ENCODE measurements at places on chromosomes 6 and 20.

DNA sequence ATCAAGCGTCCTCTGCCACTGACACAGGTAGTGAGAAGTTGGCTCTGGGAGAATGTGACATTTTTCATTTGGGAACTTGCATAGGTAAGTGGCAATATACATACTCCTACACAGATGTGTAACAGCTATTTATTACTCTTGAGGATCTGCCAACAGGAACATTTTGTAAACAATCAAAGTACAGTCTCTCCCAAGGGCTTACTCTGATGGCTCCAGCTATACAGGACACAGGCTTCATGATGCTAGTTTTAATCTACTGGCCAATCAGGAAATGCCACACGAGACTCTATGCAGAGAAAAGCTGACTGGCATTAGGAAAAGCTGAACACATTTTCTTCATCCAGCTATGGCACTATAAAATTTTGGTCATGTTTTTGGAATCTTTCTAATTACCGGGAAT, 57.8 kb downstream of the POPDC3 start:
- DNase-seq = no peak

DNA sequence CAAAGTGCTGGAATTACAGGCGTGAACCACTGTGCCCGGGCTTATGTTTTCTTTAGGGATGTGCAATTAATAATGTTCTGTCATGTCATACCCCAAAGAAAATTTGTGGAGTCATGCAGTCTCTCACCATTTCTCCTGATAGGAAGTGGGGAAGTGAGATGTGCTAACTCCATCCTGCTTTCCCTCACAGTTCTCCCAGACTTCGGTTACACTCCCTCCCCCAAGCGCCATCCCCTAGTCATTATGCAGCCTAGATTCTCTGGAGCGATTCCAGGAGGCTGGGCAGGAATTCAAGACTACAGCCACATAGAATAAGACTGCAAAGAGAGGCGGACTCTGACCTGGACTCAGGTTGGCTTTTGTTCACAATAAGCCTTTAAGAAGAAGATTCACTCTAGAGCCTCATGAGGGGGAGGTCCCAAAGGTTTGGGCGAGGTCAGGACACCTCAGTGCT, 271.4 kb downstream of the ALDH8A1 start:
- DNase-seq = no peak

DNA sequence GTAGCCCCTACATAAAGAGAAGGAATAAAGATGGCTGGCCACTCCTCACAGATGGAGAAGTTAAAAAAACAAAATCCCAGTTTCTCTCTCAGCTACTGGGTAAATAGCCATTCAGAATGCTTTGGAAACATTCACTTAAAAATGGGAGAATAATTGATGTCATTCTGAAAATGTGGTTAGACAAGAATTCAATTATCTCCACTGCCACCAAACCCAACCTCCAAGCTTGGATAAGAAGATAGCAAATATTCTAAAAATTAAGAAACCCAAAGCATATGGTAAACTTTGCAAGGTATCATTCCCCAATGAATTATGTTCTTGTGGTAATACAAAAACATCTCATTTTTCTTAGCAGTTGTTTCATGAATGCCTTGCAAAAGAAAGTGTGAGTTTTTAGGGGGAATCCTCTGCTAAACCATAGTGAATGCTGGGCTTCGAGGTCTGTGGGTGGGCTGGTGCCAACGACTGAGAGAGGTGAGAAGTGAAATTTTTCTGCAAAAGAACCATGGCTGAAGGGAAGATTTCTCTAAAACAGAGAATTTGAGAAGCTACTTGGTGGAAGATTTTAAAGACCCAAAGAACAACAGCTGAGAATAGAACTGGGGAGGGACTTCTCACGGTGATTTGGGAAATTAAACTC, 497.9 kb upstream of the JARID2 start:
- no peak for DNase-seq

DNA sequence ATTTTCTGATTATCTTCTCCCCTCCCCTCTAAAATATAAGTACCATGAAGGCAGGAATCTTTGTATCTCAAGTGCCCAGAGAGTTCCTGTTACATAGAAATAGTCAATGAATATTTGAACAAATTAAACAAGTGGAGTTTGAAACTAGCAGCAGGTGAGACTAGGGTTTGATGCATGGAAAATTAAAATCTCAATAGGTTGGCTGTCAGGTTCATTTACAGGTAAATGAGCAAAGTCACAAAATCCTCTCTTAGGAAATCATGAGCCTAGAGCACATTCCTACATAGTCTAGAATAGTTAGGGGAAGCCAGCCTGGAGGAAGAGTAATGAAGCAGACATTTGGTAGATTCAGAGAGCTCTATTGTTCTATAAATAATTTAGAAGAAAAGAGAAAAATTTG, 140.4 kb downstream of the HS3ST5 start:
- DNase-seq = no peak

- no peak for DNase-seq
These were observed 99.9 kb downstream of the CDH26 start for GRCh38 chr20:60057866-60058807.

- no peak for DNase-seq
These were observed 447.0 kb downstream of the EYS start for GRCh38 chr6:65259982-65260381.

DNA sequence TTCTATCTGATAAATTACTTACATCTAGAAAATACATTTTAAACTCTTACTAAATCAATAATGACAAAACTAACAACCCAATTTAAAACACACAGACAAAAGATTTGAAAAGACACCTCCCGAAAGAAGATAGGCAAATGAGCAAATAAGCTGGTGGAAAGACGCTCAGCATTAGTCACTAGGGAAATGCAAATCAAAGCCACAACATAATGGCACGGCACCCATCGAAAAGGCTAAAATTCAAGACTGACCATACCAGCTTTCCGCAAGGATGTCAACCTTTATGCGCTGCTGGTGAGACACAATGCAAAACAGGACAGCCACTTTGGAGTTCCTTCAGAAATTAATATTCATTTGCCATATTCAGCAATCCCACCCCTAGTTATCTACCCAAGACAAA, 25.9 kb downstream of the TAF4 start:
- no peak for DNase-seq

- no peak for DNase-seq
These were observed 615.5 kb downstream of the C6orf118 start for GRCh38 chr6:164693944-164694343.

GRCh38 chr20:1196634-1197033, 6.6 kb upstream of the C20orf202 start:
- no peak for DNase-seq

- no peak for DNase-seq
These were observed 265.9 kb upstream of the FERMT1 start for GRCh38 chr20:6388671-6389197.

DNA sequence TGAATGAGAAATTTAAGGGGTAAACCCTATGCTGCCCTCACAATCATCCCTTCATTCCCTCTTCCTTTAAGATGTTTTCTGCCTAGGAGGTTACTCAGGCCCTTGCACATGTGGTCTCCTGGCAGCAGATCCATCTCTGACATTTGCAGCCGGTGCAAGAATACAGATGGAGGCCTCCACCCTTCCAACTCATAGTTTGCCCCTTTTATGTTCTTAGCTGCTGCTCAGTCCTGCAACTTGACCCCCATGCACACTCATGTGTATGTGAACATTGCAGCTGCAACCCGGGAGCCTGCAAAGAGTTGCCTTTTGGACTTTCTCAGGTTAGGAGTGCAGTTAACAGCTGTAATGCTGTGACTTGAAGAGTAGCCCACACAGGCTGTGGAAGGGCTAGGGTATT, 131.9 kb upstream of the SGK1 start:
- DNase-seq = no peak

GRCh38 chr6:20116792-20117191, 95.5 kb downstream of the MBOAT1 start:
- DNase-seq = no peak

DNA sequence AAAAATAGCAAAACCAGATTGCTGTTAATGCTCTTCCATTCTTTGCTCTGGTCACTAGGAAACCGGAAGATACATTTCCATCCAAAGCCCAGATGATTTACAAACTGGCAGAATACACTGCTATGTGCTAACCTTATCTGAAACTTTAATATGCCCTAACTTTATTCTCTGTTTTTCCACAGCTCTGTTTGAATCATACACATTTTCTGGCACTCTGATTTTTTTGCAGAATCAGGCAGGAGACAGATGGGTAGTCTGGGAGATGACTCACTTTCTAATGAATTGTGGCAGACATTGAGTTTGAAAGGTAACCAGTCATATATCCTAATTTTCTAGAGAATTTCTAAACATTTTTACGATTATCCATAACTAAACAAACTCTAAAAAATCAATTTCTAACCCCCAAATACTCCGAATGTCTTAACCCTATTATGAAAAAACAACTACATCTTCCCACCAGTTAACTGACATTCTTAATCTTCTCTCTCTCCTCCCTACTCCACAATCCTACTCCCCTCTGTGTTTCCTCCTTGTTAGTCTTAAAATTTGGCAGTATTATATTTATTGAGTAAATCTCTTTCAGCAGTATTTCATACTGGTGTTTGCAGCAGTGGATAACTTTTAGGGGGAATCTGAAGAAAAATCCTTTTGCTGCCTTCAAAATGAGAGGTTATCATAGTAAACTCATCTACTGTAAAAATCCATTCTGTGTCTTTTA, 63.5 kb downstream of the MAN1A1 start:
- no peak for DNase-seq

DNA sequence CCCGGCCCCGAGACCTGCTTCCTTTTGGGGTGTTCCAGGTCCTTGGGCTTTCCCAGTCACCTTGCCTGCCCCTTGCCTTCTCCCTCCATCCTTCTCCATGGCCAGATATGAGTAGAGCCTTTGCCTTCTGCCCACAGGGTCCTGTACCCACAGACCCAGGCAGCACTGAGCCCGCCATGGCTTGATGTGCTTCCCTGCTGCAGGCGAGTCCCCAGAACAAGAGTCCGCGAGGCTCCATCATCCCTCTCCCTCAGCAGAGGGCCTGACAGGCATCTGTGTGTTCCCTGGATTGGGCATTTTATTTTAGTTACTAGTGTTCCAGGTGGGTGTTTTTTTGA, 21.9 kb downstream of the PYGB start:
- no peak for DNase-seq

- no peak for DNase-seq
These were observed 79.2 kb downstream of the CHD6 start for GRCh38 chr20:41538810-41539596.

- no peak for DNase-seq
These were observed 73.7 kb upstream of the EYS start for GRCh38 chr6:65780691-65781090.

DNA sequence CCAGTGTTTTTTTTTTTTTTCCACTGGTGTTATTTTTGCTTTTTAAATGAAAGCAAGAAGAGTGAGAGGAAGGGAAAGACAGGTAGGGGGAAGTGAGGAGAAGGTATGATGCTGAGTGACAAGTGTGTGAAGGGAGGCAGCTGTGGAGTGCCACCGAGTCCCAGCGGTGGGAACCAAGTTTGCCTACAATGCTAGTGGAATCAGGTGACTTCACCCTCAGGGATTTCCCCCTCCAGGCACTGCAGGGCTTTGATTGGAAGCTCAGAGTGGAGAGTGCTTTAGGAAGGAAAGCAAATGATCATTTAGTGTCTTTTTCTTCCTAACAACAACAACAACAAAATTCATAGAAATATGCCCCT, 120.5 kb upstream of the ENPP5 start:
- no peak for DNase-seq

DNA sequence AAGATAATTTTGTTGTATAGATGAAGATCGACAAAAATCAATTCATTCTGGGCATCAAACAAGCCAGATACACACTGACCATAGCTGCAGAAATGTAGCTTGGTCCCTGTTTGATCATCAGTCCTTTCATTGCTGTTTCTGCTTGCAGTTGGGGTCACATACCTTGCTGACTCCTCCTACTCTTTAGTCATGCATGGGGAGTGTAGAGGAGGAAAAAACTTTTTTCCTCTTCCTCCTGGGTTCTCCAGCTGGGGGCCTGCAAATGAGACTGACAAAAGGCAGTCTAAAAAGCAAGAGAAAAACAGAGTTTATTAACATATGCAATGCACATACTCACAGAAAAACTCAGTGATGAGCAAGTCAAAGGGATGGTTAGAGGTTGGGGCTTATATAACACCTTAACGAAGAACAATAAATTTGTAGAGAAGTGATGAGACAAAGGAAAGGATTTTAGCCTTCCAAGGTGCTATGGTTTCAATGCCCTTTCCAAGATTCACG, 105.8 kb downstream of the QRSL1 start:
- no peak for DNase-seq

GRCh38 chr6:50361641-50362331, 312.1 kb upstream of the DEFB112 start:
- no peak for DNase-seq

DNA sequence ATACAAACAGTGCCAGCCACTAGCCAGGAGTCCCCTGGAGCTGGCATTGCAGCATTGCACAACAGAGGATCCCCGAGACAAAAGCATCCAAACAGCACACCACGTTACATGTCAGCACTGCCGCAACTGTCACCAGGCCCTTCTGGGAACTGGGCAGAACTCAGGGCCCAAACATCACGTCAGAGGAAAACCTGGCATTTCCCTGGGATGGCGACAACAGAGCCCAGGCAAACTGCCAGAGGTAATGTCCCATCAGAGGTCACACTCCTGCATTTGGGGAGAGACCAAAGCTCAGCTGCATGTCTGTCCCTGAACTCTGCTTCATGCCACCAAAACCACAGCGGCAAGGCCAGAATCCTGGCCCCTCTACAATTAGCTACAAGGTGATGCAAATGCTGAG, 36.3 kb downstream of the PPP1R3G start:
- DNase-seq = no peak

DNA sequence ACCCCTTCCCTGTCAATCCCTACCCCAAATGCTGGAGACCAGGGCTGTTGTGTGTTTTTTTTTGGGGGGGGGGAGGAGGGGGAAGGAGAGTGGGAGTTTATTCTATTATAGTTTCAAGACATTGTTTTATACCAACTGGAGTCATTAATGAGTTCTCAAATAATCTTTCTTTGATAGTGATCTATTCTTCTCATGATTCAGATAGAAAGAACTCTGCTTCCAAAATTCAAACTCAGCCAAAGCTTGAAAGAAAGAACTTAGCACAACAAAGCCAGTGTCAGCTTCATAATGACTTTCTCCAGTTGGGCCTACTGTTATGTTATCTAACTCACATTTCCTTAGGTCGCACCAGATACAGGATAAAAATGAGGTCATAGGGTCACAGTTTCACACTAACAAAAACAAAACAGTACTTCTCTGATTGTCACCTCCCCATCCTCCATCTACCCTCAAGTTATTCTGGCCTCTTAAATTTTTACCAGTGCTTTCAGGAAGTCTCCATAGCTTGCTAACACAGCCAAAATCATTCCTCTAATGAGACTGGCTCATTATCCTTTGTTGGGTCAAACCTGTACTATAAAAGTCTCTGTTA, 19.0 kb upstream of the MAP3K7 start:
- DNase-seq = no peak

DNA sequence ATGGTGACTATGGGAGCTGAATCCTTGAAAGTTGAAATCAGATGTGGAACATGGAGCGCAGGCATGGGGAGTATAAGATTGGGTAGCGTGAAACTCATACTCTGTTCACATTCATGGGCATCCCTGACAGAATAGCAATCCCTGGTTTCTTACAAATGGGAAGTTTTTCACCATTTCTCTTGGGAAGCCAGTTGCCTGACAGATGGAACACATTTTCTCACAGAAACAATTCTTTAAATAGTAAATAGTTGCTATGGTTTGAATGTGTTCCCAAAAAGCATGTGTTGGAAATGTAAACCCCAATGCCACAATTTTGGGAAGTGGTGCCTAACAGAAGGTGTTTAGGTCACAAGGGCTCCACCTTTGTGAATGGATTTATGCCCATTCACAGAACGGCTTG, 262.8 kb upstream of the HS3ST5 start:
- DNase-seq = no peak
